Hepatocyte (in vitro differentiated cells): ENCODE measurements at places on chromosomes 5 and 9.

DNA sequence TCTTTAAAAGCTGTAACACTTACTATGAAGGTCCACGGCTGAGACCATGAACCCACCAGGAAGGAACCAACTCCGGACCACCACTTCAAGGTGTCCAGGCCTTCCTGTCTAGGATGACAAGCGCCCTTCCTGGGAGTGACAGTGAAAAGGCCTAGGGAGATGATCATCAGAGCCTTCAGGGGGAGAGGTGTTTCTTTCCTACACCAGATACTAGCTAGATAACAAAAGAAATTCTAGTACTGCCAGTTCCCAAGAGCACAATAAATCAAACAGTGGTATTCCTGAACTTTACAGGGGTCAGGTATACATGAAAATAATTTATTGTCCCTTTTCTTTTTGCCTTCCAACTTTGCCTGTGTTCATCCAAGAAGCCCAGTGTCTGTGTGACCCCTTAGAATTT, 94.2 kb upstream of the NFIL3 start:
- DNase-seq: no peak

DNA sequence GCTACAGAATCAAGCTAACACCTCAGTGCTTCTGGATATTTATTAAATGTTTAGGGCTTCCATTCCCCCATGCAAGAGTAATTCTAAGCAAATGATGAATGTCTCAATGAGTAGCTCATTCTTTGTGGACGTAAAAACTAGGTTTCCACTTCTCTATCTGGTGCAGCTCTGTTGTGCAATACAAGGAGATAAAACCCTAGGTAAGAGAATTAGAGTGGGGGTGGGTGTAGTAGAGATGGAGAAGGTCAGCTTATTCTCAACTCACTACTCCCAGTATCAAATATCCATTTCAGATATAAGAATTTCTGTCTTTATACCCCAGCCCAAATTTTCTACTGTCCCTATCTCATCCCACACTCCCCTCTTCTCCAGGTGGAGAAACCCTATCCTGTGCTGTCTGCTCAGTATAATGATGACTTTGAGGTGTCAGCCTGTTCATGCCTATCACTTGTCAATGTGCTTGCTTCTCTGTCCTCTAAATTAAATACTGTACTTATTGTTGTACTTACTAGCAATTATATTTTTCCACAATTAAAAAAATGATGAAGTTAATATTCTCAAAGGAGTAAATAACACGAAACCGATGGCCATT, 4.3 kb upstream of the FYB1 start:
- no peak for DNase-seq

GRCh38 chr5:61435368-61435767, 103.3 kb downstream of the ZSWIM6 start:
- no peak for DNase-seq

GRCh38 chr5:58803056-58803455, 220.2 kb downstream of the RAB3C start:
- DNase-seq: no peak

- DNase-seq: no peak
Measured at GRCh38 chr5:33675958-33676464, 215.8 kb downstream of the ADAMTS12 start.

DNA sequence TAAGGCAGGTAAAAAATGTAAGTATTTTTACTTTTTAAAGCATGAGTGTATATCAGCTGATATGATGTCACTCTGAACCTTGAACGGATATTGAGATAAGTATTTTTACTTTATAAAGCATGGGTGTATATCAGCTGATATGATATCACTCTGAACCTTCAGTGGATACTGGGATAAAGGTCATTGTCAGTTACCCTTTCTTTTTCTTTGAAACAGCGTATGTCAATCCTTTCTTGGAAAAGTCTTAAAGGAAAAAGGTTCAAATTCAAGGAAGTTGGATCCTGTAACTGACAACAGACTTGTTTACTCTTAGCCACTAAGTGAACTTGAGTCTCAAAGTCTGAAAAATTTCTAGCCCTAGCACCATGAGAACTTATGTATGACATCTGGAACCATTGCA, 61.7 kb upstream of the IFNK start:
- peak; percentile 24 for DNase-seq

DNA sequence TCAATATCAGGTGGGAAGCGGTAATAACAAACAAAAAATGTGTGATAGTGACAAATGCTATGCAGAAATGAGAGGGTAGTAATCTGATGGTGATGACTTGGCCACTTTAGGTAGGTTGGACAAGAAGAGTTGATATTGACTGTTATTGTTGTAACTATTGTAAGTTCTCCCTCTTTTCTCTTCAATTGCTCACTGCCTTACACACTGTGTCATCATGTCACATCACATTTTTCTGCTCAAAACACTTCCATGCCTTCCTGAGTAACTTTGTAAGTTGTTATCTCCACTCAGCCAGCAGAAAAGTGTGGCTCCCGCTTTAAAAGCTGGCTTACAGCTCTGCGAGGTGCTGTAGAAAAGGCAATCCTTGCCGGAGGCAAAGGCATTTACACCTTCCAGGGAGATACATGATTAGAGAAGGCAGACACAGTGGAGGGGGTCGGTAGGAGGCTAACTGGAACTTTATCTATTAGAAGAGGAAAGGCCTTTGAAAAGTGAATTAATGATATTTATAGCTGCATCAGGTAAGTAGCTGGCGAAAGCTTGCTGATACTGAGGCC, 85.2 kb upstream of the CLINT1 start:
- DNase-seq: no peak

DNA sequence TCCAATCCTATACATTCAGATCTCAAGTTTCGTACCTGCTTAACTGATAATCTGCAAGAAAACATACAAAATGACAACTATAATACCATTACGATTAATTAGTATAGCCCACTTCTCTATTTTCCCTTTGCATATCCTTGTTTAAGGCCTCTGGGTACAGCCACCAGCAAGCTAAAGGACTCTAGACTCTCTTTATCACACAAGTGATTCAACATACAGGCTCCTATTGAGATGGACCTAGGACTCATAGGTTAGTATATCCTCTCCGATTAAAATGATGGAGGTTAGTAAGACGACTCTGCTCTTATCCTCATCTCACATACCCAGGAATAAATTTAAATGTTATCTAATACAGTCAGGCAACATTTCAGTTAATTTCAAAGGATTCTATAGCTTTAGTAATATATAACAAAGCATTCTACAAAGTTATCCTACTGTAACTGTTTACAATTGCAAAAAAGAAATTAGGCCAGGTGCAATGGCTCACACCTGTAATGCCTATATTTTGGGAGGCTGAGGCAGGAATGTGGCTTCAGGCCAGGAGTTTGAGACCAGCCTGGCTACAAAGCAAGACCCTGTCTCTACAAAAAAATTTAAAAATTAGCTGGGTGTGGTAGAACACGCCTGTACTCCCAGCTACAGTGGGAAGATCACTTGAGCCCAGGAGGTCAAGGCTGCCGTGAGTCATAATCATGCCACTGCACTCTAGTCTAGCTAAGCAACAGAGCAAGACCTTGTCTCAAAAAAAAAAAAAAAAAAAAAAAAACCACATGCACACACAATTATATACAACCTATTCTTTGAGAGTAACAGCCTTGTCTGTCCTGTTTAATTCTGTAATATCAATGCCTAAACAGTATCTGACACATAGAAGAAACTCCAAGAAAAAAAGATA, 15.4 kb downstream of the HAUS6 start:
- no peak for DNase-seq

DNA sequence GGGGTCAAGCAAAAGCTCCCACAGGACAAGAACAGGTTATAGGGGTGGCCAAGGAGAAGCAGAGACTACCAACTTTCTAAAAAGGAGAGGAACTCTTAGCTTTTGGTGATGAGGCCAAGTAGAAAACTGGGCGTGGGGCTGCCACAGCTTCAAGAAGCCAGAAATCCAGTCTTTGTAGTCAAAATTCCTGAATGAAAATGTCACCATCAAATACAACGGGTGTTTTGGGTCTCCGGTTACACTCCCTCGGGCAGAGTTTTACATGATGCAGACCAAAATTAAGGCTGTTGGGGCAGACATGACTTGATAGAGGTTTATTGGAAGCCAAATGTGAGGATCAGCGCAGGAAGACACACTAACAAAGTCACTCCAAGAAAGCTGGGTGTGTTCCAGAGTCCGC, 29.4 kb upstream of the N4BP3 start:
- no peak for DNase-seq

DNA sequence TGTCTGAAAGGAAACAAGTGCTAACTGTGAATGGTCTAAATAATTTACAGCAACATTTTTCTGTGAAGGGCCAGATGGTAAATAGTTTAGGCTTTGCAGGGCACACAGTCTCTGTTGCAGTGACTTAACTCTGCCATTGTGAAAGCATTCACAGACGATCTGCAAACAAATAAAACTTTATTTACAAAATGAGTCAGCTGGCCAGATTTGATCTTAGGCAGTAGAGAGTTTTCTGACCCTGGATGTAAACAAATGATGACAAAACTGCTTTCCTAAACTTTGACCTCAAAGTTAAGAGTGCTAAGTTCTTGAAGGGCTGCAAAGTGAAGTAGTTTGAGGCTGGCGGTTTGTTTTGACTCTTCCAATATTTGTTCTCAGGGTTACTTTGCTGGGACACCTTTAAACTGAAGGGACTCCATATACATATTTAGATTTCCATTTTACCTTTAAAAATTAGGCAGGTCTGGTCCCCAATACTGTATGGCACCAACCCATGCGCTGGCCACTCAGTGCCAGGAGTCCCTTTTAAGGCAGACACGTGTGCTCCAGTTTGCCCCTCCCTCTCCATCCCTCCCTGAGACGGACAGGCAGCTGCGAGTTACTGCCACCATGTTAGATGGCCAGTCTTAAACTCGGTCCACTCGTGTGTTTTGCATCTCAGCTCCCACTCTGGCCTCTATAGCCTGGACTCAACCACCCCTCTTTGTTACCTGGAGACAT, 4.0 kb upstream of the ADAMTS16 start:
- peak; percentile 61 for DNase-seq

GRCh38 chr5:150751096-150751891, 7.5 kb downstream of the DCTN4 start:
- no peak for DNase-seq

GRCh38 chr5:39262981-39263380, 43.6 kb upstream of the FYB1 start:
- DNase-seq: no peak

DNA sequence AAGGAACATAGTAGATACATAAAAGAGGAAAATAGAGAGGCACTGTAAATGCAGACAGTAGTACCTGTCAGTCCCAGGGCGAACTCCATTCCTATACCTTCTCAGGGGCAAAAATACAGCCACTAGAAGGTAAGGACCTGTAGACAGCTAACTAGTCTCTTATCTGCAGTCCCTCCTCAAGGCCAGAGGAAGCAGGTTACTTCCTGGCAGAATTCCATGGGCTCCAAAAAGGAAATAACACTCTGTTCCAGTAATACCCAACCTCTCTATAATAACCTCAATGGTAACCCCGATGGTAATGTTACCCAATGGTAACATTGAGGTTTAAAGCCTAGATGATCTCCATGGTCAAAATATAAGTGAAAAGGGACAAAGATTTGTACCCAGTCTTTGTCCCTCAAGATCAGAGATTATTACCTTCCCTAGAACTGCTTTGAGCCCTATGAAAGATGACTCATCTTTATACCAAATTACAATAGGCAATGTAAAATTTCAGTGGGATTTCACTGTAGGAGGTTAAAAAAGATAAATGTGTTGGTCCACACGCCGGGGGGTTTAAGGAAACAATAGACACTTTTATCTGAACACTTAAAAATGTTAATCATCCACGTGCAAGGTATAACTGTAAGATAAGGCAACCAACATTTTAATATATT, 113.0 kb downstream of the DENND1A start:
- DNase-seq: no peak

DNA sequence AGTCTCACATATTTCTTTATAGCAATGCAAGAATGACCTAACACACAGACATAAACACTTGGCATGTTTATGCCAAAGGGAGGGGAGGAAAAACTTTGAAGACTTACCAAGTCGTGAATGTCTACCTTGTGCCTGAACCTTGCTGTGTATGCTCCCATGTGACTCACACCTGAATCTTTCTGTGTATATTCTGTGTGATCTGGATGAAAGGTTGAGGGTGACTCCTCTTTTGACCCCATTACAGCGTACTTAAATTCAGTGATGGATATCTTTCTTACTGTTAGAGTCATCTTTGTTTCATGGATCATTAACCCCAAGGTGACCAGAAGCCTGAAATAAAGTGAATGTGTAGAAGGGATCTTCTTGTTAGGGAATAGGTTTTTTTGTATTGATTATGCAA, 52.9 kb upstream of the PTGER4 start:
- no peak for DNase-seq

GRCh38 chr9:36956908-36957307, 77.2 kb downstream of the PAX5 start:
- no peak for DNase-seq

DNA sequence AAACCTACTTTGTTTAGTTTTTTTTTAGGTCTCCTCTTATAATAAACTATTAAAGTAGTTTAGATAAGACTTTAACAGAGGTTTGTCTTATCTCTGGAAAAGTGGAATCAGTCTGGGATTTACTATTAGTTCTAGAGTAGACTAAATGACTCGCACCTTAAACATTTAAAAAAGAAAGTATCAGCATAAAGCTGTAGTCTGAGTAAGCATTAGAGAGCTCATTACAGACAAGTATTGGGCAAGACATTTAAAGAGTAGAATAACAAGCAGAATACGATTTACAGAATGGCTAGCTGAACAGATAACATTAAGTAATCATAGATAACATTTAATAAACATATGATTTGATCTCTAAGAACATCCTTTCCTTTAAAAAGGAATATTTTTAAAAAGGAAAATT, 226.0 kb upstream of the DMAC1 start:
- DNase-seq: no peak

GRCh38 chr5:173198049-173198448, 37.0 kb downstream of the NKX2-5 start:
- DNase-seq: no peak
